Brain (organoid and tissue), 16 donors: ENCODE measurements at places on chromosomes 11 and 22. TPM values are rescaled to one million over a fixed set of nuclear protein-coding genes. Genes with fewer than 3 reads are reported as not detected.

The FEN1 gene
- 74.9 TPM for polyA plus RNA-seq

The MLC1 gene
- 83.5 TPM for polyA plus RNA-seq

The MS4A6E gene
- polyA plus RNA-seq = not detected

The RIMBP3B gene
- polyA plus RNA-seq = 0.34 TPM

The ANO5 gene
- polyA plus RNA-seq = 0.48 TPM

The KDELR3 gene
- polyA plus RNA-seq = 1.1 TPM

The OR8G5 gene
- not detected for polyA plus RNA-seq

The LDLRAD3 gene
- 28.5 TPM for polyA plus RNA-seq

The GLYATL1 gene
- polyA plus RNA-seq = 2.9 TPM

The ADAMTS8 gene
- 4.0 TPM for polyA plus RNA-seq

The TMEM45B gene
- 4.7 TPM for polyA plus RNA-seq

The POU2AF1 gene
- polyA plus RNA-seq = 0.49 TPM

The C11orf42 gene
- polyA plus RNA-seq = not detected

The POU2AF2 gene
- not detected for polyA plus RNA-seq

The OR6T1 gene
- not detected for polyA plus RNA-seq

The TEF gene
- polyA plus RNA-seq = 27.3 TPM

The SPON1 gene
- 12.3 TPM for polyA plus RNA-seq

The HSPB2 gene
- 4.3 TPM for polyA plus RNA-seq

The MPZL2 gene
- 4.9 TPM for polyA plus RNA-seq
